Body of pancreas (tissue), 4 donors: ENCODE measurements at places on chromosomes 12 and 14.

GRCh38 chr12:127399451-127399850 is 867.5 kb upstream of the TMEM132C start:
- DNase-seq, result no peak

DNA sequence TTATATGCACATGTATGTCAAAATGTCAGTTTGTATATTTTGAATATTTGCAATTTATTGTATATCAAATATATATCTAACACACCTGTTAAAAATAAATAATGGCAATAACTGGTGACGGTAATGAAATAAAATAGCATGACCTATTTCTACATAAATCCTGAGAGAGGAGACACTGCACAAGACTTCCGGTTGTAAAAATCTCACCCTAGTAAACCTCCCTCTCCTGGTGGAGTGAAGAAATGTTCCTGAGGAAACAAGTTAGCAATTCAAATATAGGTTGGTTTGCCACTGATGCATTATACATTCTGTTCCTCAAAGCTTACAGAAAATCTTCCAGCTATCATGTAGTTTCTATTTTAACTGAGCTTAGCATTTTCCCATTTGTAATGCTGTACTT is 166.1 kb upstream of the SYT10 start:
- DNase-seq, result no peak

DNA sequence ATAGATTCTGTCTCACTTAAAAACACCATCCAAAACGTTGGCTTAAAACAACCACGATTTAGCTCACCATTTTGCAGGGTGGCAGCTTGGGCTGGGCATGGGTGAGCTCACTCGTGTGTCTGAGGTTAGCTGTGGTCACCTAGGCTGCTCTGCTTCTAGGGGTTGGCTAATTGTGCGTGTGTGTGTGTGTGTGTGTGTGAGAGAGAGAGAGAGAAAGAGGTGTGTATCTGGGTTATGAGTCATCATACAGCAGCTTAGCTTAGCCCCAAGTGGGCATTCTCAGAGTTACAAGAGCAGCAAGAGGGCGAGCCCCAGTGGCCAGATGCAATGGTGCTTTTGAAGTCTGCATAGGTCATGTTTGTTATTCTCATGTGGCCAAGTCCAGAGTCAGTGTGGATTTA is 6.0 kb downstream of the FBXW8 start:
- peak; percentile 22 for DNase-seq

DNA sequence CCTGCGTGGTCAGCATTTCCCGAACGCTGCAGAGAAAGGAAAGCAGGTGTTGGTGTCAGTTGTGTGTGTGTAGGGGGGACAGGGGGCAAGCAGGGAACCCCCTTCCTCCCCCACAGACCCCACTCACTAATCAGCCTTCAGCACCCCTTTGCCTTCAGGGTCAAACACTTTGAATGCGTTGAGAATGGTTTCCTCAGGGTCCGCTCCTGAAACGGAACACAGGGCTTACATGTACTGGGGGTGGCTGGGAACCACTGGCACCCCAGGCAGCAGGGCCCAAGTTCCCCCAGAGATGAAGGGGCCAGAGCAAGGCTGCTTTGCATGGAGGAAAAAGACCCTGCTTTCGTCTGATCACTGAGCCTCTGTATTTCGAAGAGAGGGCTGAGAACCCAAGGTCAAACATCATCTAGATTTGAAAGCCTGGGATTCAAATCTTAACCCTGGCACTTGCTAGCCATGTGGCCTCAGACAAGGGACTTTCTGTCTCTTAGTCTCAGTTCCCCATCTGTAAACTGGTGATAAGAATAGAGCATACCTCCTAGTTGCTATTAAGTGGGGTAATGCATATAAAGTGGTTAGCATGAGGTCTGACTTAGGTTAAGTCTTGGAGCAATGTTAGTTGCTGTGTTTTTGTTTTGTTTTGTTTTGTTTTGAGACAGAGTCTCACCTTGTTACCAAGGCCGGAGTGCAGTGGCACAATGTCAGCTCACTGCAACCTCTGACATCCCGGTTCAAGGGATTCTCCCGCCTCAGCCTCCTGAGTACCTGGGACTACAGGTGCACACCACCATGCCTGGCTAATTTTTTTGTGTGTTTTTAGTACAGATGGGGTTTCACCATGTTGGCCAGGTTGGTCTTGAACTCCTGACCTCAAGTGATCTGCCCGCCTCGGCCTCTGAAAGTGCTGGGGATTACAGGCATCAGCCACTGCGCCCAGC is 7.0 kb downstream of the MYL2 start:
- DNase-seq, result no peak

DNA sequence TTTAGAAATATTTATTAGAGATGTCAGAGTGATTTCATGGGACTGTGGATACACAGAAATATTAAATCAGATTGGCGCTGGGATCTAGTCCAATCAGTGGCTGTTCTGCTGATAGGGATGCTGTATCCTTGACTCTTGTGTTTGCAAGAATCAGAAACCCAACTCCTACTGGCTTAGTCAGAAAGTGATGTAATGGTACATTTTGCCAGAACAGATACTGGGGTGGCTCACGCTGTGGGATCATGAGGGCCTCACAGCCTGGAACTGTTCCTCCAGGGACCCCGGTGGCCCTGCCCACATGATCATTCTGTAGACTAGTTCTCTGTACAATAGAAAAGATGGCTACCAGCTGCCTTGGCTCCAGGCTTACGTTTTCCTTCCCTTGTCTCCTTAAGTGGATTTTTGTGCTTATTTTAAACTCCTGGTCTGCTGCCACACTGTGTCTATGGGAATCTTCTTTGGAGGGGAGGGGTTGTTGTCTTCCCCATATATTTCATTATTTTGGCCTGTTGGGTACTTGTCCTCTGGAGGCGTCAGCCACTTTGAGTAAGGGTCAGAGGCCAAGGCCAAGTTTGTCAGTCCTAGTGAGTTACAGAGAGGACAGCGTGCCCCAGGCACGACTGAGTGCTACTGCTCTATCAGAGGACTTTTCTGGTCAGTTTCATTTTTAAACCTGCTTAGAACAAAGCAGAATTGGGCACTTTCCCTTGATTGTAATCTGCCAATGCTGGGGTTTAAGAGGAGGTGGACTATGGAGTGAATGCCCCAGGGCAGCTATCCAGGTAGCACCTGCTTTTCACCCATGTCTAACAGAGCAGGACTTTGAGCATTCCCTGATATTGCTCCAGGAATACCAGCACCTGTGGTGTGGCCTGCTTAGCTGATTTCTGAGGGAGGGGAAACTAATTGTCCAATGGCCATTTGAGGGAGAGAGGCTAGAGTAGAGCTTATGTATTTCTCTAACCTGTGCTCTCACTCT is 164.3 kb downstream of the SLC5A8 start:
- peak; percentile 93 for DNase-seq

- no peak for DNase-seq
Measured at GRCh38 chr14:54675236-54676128, 108.6 kb downstream of the SAMD4A start.

DNA sequence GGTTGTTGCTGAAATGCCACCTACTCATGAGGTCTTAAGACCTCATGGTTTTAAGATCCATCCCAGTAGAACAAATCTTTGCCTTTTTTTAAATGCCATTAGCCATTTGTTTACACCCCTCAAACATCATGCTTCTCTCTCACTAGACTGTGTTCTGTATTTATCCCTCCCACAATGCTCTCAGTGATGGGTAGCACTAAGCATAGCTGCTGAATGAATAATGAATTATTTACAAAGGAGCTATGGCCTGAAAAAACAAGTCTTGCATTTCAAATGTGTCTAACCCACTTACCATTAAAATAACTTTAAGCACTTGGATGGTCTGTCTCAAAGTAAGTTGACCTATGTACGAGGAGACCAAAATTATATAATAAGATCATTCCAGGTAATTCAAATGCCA is 334.5 kb downstream of the PAWR start:
- DNase-seq, result no peak

DNA sequence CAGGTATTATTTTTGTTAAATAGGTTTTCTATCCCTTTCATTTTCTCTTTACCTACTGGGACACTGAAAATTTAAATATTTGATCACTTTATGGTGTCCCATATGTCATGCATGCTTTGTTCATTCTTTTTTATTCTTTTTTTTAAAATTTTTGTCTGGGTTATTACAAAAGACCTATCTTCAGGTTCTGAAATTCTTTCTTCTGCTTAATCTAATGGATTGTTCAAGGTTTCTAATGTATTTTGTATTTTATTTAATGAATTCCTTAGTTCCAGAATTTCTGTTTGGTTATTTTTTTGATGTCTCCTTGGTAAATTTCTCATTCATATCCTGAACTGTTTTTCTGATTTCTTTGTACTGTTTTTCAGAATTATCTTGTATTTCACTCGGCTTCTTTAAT is 20.2 kb upstream of the VASH1 start:
- no peak for DNase-seq

- no peak for DNase-seq
Measured at GRCh38 chr12:131044760-131045381, 91.2 kb downstream of the ADGRD1 start.

DNA sequence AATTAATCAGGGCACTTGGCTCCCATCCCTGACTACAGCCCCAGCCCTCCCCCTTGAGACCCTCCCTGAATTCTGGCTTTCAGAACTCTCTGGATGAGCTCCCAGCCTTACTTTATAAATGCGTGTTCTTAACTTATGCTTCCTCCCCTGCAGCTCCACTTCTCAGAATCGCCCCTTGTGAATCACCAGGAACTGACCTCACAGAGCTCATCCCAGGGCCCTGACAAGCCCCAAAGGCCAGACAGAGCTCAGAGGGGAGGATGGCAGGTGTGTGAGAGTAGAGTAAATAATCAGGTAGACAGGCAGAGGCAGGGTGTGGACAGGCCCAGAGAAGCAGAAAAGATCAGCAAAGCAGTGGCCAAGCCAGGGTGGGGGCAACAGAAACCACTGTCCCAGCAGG is 68.2 kb upstream of the FOXN3 start:
- no peak for DNase-seq

GRCh38 chr12:1939801-1940607 is 21.6 kb upstream of the CACNA2D4 start:
- peak; percentile 85 for DNase-seq

DNA sequence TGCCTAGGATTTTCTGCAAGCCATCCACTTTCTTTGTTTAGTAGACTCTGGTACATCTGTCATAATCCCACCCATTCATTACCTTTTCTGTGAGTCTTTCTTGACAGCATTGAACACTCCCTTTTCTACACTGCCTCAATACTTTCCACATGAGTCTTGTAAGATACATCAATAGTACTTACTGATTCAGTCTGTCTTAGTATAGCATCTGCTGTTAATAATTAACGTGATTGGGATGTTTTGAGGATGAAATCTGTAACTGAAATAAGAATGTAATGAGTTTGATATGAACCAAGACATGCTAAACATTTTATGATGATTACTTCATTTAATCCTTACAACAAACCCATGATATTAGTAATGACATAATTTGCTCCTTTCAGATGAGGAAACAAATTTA is 196.2 kb upstream of the FOXG1 start:
- no peak for DNase-seq

- no peak for DNase-seq
Measured at GRCh38 chr14:71652368-71652767, 279.9 kb upstream of the RGS6 start.

- no peak for DNase-seq
Measured at GRCh38 chr14:78605025-78605762, 435.0 kb downstream of the NRXN3 start.

GRCh38 chr12:11676052-11676451 is 26.6 kb downstream of the ETV6 start:
- no peak for DNase-seq

GRCh38 chr12:106179086-106179485 is 40.3 kb upstream of the NUAK1 start:
- DNase-seq, result peak; percentile 15

DNA sequence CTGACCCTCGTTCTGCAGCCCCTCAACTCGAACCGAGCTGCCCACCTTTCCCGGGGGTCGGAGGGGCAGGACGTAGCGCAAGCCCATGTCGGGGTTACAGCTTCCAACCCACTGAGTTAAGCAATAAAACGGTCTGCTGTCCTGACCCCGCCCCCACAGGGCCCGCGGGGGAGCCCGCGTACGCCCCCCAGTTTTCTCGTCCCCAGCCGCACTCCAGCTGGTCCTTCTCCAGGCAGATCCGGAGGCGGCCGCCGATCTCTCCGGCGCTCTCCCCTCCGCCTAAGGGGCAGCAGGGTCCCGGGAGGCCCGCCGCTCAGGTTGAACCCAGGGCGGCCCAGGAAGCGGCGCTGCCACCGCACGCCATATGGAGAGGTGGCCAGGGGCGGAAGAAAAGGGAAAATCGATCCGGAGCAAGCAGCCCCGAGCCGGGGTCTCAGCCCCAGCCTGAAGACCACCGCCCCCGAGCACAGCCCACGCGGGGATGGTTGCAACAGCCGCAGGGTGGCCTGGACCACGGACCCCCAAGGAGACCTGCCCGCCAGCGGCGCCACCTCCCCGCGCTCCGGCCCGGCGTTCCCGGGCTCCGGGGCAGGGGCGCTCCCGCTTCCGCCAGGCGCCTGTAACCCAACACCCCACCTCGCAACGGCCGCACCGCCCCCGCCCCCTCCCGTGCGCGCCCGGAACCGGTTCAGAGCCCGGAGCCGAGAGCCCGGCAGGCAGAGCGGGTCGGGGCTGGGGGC is 760 bp downstream of the ACTN1 start:
- DNase-seq, result peak; percentile 82

- no peak for DNase-seq
Measured at GRCh38 chr12:57330992-57331391, 80.0 kb upstream of the STAC3 start.

GRCh38 chr14:56196274-56196673 is 78.1 kb downstream of the PELI2 start:
- no peak for DNase-seq

GRCh38 chr12:32025906-32026305 is 66.7 kb downstream of the RESF1 start:
- no peak for DNase-seq

- no peak for DNase-seq
Measured at GRCh38 chr12:118068445-118068844, 7.5 kb upstream of the WSB2 start.

DNA sequence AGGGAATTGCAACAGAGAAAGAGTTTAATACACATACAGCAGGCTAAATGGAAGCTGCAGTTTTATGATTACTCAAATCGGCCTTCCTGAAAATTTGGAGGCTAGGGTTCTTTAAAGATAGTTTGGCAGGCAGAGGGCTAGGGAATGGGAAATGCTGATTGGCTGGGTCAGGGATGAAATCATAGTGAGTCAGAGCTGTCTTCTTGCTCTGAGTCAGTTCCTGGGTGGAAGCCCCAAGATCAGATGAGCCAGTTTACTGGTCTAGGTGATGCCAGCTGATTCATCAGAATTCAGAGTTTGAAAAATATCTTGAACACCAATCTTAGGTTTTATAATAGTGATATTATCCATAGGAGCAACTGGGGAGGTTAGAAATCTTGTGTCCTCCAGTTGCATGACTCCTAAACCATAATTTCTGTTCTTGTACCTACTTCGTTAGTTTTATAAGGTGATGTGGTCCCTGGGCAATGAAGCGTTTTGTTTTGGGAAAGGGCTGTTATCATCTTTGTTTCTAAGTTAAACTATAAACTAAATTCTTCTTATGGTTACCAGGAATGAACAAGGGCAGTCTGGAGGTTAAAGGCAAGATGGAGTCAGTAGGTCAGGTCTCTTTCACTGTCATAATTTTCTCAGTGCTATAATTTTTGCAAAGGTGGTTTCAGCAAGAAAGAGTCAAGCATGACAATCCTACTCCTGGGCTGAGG is 257.8 kb upstream of the CCDC196 start:
- DNase-seq, result no peak

GRCh38 chr12:80894179-80894578 is 43.6 kb downstream of the LIN7A start:
- no peak for DNase-seq
